ENCODE measurements at places on chromosomes 4 and X. TPM values are rescaled to one million over a fixed set of nuclear protein-coding genes. Genes with fewer than 3 reads are reported as not detected.
A peak's percentile ranks its signal among the peaks of the same experiment; 100 is the strongest.

GRCh38 chr4:180150818-180151217 is 2092.4 kb upstream of the TENM3 start:
- DNase-seq = no peak
- no peaks in the 10 kb centered on the region for H3K4me1 ChIP-seq
- H3K4me3 ChIP-seq = no peak overlapping the region

- no peaks in the 10 kb centered on the region for H3K27me3 ChIP-seq
- H3K4me1 ChIP-seq = no peaks in the 10 kb centered on the region
- H3K4me3 ChIP-seq = no peak overlapping the region
- no peaks in the 10 kb centered on the region for H3K36me3 ChIP-seq
- no peak overlapping the region for H3K27ac ChIP-seq
- DNase-seq = no peak
These were observed 31.0 kb downstream of the MAGED2 start for GRCh38 chrX:54838583-54838982.

DNA sequence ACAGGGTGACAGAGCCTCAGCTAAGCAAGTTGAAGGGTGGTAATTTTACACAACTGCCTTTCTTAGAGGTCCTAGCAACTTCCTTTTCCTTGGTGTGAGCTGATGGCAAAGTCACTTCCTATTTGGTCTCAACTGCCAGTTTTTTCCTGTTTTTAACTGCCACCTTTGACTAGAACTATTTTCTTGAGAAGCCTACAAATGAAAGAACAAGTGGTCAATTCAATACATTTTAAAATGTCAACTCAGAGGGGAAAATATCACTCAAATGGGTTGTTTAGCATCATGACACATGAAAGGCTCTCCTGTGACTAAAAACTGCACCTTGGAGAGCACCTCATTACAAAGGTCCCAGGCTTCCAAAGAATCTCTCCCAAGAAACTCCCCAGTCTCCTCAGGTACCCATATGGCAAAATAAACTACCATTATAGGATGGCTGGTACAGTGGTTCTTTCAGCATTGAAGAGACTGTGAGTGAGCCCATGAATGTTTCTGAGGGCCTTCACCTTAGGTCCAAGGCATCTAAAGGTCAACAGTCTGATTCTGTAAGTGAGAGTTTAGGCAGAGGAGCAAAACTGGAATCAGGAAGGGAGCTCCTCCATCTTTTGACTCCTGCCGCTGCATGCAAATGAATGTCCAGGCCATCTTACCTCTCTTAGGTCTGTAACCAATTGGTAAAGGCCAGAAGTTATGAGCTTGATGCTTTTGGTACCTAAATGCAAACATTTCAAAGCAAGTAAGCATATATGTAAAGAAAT is 5.5 kb upstream of the STK26 start:
- no peaks in the 10 kb centered on the region for H3K27me3 ChIP-seq
- no peak overlapping the region for H3K27ac ChIP-seq
- H3K4me3 ChIP-seq = no peak overlapping the region
- DNase-seq = no peak
- no peaks in the 10 kb centered on the region for H3K4me1 ChIP-seq

Gene AMTN
- 0.53 TPM for polyA plus RNA-seq

DNA sequence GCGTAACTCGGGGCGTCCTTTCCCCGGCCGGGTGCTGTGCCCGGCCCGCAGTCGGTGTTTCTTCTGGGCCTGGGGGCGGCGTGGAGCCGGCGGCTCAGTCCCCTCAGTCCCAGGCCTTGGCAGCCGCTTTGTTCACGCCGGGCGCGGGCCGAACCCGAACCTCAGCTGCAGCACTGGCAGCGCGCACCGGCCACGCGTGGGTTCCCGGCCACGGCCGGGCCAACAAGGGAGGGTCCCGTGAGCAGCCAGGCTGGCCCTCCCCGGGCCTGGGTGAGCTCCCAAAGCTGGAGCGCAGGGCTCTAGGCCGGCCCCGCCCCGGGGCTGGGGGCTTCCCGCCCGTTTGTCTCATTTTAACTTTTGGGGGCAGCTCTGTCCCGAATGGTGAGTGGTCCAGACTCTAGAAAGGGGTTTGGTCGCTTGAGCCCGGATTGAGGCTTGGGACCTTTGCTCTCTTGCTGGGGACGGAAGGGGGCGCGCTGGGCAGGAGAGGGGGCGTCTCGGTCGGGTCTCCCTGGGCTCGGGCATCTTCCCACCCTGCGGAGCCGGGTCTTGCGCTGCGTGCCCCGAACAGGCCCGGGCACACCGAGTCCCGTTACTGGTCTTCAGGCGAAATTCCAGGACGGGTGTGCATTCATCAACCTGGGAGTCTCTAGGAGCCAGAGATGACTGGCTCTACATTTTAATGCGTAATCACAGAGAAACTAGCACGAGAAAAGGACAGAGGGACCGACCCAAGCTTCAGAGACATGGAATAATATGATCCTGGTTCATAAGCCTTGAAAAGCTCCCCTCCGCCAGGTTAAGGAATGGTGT is 177.1 kb downstream of the CBR4 start:
- H3K4me1 ChIP-seq = peaks cover 14% of the 10 kb centered on the region
- peak overlapping the region; percentile 70 for H3K4me3 ChIP-seq
- peak; percentile 57 for DNase-seq
- no peaks in the 10 kb centered on the region for H3K36me3 ChIP-seq
- H3K27me3 ChIP-seq = no peaks in the 10 kb centered on the region

- no peaks in the 10 kb centered on the region for H3K36me3 ChIP-seq
- no peaks in the 10 kb centered on the region for H3K27me3 ChIP-seq
- no peak overlapping the region for H3K4me3 ChIP-seq
- DNase-seq = no peak
These were observed 222.4 kb upstream of the ANKRD50 start for GRCh38 chr4:124934916-124935315.

Measured in cardiac muscle cell (in vitro differentiated cells and primary cell).